GM06990 (cell line): ENCODE measurements at places on chromosomes 7 and 10.

DNA sequence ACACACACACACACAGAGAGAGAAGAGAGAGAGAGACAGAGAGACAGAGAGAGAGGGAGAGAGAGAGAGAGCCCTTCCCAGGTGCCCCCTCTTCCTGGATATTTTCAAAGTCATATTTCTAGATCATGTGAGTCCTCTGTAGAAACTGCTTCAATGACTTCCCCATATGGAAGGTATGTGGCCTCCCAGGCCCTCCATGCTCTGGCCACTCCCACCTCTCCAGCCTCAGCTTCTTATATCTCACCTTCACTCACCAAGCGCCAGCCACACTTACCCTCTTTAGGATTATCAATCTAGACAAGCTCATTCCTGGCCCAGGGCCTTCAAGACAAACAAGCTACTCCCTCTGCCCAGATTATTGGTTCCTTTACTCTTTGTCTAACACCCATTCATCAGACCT, 259.7 kb downstream of the MTERF1 start:
- DNase-seq: no peak

GRCh38 chr10:24034571-24034970, 174.4 kb upstream of the KIAA1217 start:
- no peak for DNase-seq

GRCh38 chr7:134637934-134638719, 8.5 kb upstream of the BPGM start:
- no peak for DNase-seq

DNA sequence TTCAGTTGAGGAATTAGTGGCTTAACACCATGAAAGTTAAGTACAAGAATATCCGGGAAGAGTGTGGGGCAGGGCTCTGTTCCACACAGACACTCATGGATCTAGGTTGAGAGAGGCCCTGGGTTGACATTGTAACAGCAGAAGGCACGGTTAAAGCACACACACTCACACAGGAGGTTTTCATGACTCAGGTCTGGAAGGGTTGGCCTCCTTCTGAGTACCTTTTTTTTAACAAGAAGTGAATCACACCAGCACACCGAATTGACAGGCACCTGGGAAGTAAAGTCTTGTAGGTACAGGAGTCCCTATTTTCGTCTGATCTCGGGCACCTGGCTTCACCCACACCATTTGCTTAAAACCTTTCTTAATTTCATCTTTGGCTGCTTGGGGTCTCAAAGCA, 509.4 kb upstream of the ADARB2 start:
- DNase-seq: no peak

DNA sequence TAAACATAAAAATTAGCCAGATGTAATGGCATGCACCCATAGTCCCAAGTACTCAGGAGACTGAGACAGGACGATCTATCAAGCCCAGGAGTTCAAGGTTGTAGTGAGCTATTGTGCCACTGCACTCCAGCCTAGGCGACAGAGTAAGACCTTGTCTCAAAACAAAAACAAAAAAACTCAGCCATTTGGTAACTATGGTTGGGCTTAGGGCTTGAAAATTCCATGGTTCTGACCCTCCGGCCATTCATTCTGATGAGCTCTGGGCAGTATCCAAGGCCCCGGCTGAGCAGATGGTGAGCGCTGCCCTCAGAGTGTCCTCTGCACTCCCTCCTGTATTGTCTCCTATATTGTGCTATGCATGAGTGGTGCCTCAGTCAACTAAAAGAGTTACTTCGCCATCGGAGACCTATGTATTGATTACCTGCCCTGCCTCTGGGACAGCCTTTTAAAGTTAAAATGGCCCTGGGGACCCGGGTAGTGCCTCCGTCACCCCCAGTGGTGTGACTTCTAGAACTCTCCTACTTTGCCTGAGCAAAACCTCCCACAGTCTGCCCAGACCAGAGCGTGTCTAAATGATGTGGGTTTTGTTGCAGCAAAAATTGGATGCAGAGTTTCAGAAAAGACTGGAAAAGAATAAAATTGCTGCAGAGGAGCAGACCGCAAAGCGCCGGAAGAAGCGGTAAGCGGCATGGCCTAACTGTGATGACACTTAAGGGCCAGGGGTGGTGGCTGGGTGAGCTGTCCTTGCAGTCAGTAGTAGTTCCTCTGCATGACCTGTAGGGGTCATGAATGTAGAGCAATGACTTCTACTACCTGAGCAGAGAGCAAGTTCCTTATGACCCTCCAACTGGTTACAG, 8.1 kb downstream of the PRKRIP1 start:
- peak; percentile 60 for DNase-seq

- DNase-seq: no peak
Observed at GRCh38 chr10:26792758-26793495, 67.8 kb downstream of the ABI1 start.

GRCh38 chr7:7321681-7322080, 139.3 kb downstream of the C1GALT1 start:
- DNase-seq: peak; percentile 22
